MCF 10A (cell line): ENCODE measurements at places on chromosomes 6 and 20. TPM values are rescaled to one million over a fixed set of nuclear protein-coding genes. Genes with fewer than 3 reads are reported as not detected.

MAFB gene
- 15.9 and 19.7 TPM in 2 replicates for total RNA-seq

TSBP1 gene
- not detected in 2 replicates for total RNA-seq

GNRH2 gene
- total RNA-seq, result 0.88 and 1.0 TPM in 2 replicates

SERPINB1 gene
- total RNA-seq, result 20.8 and 28.0 TPM in 2 replicates

CYP39A1 gene
- 7.2 and 7.4 TPM in 2 replicates for total RNA-seq

HLA-DOA gene
- not detected in 2 replicates for total RNA-seq
